ENCODE measurements at places on chromosomes 5 and 9.
A peak's percentile ranks its signal among the peaks of the same experiment; 100 is the strongest.

- DNase-seq, result no peak
Observed at GRCh38 chr5:16837305-16837704, 98.8 kb downstream of the MYO10 start.

DNA sequence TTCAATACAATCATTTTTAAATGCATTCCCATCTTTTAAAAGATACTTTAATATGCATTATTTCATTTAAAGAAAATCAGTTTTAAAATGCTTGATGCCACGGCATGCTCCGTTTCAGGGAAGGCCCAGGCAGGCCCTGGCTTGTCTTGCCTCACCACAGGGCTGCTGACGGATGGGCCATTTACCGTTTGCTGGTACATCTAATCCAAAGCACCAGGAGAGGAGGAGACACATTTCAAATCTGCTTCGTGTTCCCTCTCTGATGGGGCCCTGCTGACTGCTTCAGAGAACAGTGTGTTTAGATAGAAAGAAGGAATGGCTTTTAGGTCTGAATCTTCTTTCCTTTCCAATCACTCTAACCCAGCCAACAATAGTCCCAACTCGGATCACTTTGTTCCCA lies 185.2 kb downstream of the DCP2 start:
- DNase-seq, result no peak

GRCh38 chr5:134184155-134185135 lies 7.7 kb upstream of the SKP1 start:
- peak; percentile 23 for DNase-seq

GRCh38 chr5:150511578-150512367 lies 3.8 kb downstream of the NDST1 start:
- no peak for DNase-seq

GRCh38 chr5:129046151-129046550 lies 48.4 kb upstream of the ISOC1 start:
- no peak for DNase-seq

GRCh38 chr9:84839541-84839940 lies 170.0 kb downstream of the NTRK2 start:
- DNase-seq, result no peak

DNA sequence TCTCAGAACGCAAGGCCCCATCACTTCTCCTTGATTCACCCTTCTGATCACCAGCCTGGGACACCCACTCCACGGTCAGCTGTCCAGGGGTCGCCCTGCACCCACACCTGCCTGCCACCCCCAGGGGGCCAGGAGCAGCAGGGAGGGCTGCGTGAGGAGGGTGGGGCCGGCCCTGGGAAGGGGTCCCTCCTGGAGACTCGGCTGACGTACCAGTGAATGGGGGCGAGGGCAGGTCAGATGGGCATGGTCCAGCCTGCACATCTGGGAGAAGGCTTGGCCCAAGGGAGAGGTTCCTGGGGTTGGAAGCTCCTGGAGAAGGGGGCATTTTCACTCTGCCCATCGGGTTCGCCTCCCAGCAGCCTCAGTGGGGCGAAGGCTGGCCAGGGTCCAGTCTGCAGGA lies 21.8 kb upstream of the SARDH start:
- no peak for DNase-seq

GRCh38 chr5:126301056-126301455 lies 122.2 kb upstream of the GRAMD2B start:
- no peak for DNase-seq

DNA sequence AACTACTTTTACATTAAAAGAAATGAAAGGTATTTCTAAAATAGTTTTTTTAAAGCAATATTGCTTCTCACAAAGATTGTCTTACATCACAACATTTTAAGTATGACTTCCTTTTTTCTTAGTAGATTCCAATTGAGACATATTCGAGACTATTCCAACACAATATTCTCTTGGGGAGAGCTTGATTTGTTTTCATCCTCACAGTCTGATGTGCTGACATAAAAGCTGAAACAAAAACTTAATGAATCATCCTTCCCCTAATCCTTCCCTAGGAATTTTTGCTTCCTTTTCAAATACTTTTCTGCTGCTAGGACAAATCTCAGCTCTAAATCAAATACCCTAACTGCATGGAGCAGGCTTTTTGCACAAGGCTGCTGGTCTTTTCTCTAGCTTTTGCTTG lies 245.8 kb upstream of the MAP3K1 start:
- no peak for DNase-seq

DNA sequence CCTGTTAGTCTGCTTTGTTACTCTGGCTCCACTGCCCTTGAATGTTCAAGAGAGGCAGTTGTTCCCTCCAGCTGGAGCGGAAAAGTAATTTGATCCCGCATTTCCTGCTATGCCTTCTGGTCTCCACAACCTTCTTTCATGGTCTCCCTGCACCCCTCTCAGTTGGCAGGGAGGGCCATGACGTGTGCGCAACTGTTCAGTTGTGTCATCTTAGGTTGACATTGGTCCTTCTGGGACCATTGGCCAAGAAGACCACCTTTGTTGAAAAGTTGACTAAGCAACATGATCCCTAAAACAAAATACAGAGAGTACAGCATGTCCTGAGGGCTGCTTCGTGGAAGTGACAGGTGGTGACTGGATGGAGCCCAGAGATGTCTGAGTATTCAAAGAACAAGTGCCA lies 192.5 kb upstream of the TUT7 start:
- DNase-seq, result no peak

DNA sequence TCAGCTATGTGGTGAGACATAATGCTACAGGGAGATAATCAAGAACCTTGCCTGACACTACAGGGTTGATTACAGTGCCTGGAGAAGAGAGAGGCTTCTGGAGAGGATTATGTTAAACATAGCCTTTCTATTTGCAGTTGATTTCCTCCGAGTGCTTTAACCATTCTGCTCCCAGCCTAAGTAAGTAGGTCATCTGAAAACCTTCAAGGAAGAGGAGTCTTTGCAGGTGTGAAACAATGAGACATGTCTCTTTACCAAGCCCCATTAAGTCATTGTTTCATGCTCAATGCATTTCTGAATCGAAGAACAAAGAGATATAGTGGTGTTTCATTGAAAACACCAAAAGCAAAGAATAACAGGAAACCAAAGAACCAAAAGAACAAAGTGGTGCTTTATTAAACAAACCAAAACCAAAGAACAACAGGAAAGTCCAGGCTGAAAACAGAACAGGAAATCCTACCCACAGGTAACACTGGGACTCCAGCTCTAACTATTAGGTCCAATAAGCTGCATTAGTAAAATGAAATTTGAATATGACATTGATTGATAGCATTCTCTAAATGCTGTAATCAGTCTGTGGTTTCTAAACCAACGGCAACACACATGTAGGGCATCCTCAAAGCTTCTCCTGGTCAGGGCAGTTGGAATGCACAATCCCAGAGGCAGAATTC lies 113.3 kb upstream of the SPATA31D4 start:
- no peak for DNase-seq

- no peak for DNase-seq
Observed at GRCh38 chr5:161333194-161333880, 213.2 kb downstream of the GABRB2 start.

- DNase-seq, result no peak
Observed at GRCh38 chr9:26331223-26331622, 561.4 kb downstream of the CAAP1 start.

DNA sequence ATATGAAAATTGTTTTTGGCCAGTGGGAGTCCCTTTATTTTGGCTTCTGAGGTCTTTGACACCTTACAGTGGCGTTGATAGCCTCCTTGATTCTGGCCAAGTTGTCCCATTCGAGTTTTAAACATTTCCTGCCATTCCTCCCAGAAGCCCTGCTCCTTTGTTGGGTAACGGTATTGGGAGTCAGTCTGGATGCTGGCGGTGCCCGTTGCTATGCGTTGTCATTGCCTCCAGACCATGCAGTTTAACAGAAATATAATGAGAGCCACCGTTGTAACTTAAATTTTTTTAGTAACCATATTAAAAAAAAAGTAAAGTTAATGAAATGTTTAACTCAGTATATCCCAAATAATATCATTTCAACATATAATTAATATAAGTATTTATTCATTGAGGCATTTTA lies 35.0 kb downstream of the GALNT12 start:
- DNase-seq, result no peak

DNA sequence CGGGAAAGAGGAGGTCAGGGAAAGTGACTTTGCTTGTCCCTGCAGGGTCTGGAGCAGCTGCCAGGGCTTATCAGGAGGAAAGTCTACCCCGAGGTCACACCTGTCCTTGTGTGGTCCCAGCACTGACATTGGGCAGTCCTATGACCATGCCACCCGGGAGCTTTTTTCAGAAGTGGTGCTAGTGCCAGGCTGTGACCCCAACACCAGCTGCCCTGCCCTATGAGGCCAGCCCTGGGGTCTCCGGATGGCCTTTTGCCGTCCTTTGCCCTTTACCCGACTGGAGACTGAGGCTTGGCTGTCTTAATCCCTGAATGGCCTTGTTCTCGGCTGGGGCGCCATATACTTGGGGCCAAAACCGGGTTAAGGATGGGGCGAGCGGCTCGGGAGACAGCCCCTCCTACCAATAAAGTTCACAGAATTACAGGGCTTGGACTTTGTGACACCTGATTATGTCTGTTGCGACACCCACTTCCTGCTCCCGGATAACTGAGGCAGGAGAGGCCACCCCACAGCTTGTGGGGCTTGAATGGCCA lies 22.2 kb upstream of the SLC9A3 start:
- no peak for DNase-seq

- no peak for DNase-seq
Observed at GRCh38 chr9:107102011-107102410, 181.1 kb upstream of the RAD23B start.

DNA sequence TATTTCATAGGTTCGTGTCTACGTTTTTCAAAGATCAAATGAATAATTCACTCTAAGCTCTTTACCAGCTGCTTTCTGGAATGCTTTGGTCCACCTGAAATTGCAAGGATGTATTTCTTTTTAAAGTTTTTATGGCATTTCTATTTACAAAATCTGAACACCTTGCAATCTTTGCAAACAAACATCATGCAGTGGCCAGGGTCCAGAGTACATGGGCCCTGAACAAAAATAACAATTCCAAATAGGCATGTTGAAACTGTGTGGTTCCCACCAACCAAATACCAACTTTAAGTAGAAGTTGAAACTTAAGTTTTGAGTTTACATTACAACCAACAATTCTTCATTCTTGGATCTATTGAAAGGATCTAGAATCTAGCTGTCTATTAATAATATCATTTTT lies 180.1 kb upstream of the FTMT start:
- DNase-seq, result no peak

DNA sequence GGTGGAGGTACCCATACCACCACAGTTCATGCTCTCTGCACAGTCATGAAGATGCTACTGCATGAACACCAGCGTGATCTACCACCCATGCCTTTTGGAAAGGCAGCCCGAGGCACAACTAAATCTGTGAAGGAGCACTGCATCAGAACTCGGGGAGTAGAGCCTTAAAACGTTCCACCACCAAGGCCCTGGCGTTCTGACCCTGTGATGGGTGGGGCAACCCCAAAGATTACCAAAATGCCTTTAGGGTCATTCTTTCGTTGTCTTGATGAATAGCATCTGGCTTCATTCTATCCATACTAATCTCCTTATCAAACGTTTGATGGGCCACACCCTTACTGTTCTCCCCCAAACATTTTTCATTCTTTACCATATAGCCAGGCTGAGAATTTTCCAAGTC lies 97.9 kb downstream of the ADAMTS6 start:
- no peak for DNase-seq

DNA sequence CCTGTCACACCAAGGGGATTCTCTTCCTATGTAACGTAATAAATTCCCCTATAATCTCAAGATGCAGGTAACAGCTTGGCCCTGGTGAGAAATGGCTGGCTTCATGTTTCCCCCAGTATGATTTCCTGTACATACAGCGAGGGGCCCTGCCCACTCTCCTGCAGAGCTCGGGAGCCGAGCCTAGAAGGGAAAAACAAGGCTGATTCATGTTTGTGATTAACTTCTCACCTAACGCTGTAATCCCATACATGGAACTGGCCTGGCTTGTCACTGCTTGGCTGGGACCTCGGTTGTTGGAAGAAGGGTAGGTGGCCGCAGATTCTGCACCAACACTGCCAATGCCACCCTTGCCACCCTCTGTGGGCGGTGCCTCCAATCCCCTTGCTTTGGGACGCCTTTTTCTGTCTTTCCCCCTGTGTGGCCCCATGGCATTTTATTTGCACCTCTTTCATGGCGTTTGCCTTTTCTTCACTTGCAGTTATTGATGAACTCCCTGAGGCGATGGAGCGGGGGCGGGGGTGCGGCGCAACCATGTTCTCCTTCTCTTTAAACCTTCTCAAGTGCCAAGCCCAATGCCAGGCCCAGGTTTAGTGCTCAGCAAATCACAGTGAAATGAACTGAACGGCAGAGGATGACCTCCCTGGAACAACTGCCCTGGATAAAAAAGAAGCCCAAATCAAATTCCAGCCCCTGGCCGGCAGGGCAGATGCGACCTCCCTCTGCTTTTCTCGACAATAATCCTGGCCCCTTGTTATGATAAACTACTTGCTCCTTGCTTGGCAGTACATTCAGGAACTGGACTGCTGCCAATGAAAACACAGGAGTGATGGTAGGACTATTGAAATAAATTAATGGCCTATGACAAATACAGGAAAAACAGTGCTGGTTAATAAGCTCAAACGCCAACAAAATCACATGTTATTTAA lies 108.1 kb downstream of the TMEM174 start:
- no peak for DNase-seq

DNA sequence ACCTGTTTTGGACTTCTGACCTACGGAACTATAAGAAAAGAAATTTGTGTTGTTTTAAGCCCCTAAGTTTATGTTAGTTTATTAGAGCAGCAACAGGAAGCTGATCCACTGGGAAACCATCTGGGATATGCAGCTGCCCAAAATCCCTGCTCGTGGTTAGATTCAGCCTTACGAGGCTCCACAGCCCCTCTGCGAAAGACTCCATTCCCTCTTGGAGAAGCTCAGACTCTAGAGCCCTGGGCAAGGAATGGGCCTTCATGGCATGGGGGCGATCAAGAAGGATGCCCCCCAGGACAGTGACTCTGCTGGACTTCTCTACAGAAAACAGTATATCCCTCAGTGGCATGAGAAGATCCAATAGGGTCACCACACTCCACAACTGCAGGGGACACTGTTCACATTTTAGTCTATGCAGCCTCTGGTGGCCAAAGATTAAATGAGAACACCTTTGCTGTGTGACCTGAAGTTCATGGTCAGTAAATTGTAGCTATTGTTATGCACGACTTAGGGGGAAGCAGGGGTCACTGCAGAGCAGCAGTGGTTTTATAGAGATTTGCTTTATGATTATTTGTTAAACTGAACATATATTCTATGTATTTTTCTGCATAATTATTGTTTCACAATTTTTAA lies 21.1 kb downstream of the IRF1 start:
- no peak for DNase-seq

GRCh38 chr9:75054368-75055001 lies 26.4 kb upstream of the CARNMT1 start:
- DNase-seq, result no peak

GRCh38 chr9:37641331-37641730 lies 9.4 kb upstream of the FRMPD1 start:
- DNase-seq, result no peak

GRCh38 chr5:52466113-52466512 lies 321.6 kb upstream of the ITGA1 start:
- DNase-seq, result no peak
